Inflammatory macrophage treated with lipopolysaccharide for 4 hours (primary cell): ENCODE measurements at places on chromosomes 16 and 17.

DNA sequence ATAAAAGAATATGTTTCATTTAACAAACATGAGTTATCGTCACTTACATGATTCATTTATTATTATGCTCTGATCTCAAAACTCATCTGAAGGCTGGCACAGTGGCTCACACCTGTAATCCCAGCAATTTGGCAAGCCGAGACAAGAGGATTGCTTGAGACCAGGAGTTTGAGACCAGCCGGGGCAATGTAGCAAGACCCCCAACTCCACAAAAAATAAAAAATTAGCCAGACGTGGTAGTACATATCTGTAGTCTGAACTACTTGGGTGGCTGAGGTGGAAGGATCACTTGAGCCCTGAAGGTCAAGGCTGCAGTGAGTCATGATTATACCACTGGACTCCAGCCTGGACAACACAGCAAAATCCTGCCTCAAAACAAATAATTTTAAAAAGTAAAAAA lies 16.0 kb downstream of the APPBP2 start:
- DNase-seq, result no peak

GRCh38 chr17:21313320-21313719 lies 28.8 kb downstream of the MAP2K3 start:
- no peak for DNase-seq

- DNase-seq, result no peak
These were observed 10.9 kb downstream of the ADGRG1 start for GRCh38 chr16:57639172-57639887.

- no peak for DNase-seq
These were observed 48.8 kb downstream of the STH start for GRCh38 chr17:46047856-46048255.

- DNase-seq, result no peak
These were observed 39.9 kb upstream of the CCDC182 start for GRCh38 chr17:57785022-57785421.

DNA sequence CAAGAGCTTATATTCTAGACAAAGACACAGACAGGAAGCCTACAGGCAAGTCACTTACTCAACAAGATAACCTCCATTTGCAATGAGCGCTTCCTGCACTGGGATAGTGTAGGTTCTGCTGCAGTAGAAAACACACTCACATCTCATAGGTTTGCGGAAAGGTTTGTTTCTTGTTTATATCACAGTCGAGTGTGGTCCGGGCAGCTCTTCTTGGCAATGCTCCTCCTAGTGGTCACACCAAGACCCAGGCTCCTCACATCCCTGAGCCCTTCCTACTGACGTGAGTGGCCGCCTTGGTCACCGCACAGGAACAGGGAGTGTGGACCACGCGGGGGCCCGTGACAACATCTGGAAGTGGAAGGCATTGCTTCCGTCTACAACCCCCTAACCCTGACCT lies 48.0 kb upstream of the RBFOX3 start:
- DNase-seq, result peak; percentile 6

DNA sequence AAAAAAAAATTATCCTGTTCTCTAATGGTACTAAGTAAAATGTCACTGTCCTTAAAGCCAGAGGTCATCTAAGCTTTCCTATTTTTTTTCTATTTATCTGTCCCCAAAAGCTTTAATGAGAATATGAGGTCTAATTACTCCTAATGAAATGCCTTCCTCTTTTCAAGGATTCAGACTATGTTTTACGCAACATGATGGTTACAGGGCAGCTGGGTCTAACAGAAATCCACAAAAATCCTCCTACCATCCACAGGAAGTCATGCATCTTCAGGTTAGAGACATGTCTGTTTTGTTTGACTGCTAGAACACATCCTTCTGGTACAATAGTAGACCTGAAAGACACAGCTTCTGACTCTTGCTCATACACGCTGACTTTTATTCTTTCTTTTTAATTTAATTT lies 29.7 kb upstream of the NSRP1 start:
- no peak for DNase-seq

GRCh38 chr17:66855204-66855603 lies 20.3 kb downstream of the CACNG5 start:
- no peak for DNase-seq

DNA sequence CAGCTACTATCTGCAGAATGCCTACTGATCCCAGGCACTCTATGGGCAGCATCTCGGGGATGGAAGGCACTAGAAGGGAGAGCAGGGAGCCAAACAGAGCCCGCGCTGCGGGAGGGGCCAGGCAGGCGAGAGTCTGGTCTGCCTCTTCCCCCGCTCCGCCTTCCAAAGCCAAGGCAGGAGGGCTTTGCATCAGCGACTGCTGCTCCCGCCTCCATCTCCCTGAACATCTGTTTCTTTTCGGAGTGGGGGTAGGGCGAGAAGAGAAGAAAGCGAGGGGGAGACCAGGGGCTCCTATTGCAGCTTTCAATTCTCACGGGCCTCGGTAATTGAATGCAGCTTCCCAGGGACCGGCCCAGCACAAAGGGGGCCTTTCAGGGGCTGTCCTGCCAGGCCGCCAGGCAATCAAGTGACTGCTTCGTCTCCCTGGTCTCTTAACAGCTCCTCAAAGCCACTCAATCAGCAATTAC lies 31.4 kb upstream of the CDC42EP4 start:
- no peak for DNase-seq

DNA sequence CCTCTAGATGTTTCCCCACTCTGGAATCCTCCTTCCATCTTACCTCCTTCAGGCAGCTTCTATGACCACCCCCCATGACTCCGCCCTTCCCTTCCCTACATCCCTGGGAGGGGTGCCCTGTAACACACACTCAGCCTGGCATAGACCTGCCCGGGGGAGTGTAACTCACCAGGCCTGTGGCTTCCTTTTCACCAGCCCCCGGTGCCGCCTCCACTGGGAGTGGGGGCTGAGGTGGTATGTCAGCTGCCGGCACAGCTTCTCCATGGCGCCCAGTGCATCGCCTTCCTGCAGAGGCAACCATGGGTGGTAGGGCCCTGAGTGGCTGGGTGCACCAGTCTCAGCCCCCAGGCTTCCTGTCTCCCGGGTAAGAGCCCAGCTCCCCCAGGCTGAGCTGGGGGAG lies 32.3 kb downstream of the TRPV2 start:
- DNase-seq, result no peak

GRCh38 chr16:57098188-57098841 lies 5.9 kb downstream of the CPNE2 start:
- no peak for DNase-seq

- no peak for DNase-seq
These were observed 67.1 kb upstream of the SMURF2 start for GRCh38 chr17:64729201-64729600.

DNA sequence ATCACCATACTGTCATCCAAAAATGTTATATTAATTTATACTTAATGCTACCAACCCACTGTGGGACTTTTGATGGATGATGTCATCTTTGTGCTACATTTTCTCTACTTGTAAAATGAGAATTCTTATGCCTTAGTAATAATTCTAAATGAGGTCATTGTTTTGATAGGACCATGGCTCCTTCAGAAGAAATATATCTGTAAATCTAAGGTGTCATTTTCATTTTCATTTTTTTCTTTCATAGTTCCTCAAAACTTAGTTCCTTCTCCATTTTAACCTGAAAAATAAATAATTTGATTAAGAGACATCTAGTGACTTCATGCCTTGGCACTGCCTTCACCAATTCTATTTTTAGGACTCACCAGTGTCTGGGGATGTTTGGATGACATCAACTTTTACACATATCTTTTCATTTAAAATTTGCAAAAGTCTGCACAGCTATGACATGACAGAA lies 48.7 kb downstream of the GPRC5B start:
- DNase-seq, result peak; percentile 40

- DNase-seq, result no peak
These were observed 53.6 kb downstream of the CDH11 start for GRCh38 chr16:65068151-65068740.

GRCh38 chr17:44209786-44210341 lies 9.6 kb downstream of the UBTF start:
- DNase-seq, result peak; percentile 35

DNA sequence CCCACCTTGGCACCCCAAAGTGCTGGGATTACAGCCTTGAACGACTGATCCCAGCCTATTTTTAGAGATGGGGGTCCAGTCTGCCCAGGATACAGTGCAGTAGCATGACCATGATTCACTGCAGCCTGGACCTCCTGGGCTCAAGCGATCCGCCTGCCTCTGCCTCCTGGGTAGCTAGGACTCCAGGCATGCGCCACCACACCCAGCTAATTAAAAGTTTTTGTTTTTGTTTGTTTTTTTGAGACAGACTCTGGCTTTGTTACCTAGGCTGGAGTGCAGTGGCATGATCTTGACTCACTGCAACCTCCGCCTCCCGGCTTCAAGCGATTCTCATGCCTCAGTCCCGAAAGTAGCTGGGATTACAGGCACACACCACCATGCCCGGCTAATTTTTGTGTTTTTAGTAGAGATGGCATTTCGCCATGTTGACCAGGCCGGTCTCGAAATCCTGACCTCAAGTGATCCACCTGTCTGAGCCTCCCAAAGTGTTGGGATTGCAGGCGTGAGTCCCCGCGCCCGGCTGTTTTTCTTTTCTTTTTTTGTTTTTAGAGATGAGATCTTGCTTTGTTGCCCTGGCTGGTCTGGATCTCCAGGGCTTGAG lies 2.3 kb upstream of the PAFAH1B1 start:
- no peak for DNase-seq

- DNase-seq, result no peak
These were observed 1849.3 kb downstream of the TP53TG3F start for GRCh38 chr16:35308674-35309073.

DNA sequence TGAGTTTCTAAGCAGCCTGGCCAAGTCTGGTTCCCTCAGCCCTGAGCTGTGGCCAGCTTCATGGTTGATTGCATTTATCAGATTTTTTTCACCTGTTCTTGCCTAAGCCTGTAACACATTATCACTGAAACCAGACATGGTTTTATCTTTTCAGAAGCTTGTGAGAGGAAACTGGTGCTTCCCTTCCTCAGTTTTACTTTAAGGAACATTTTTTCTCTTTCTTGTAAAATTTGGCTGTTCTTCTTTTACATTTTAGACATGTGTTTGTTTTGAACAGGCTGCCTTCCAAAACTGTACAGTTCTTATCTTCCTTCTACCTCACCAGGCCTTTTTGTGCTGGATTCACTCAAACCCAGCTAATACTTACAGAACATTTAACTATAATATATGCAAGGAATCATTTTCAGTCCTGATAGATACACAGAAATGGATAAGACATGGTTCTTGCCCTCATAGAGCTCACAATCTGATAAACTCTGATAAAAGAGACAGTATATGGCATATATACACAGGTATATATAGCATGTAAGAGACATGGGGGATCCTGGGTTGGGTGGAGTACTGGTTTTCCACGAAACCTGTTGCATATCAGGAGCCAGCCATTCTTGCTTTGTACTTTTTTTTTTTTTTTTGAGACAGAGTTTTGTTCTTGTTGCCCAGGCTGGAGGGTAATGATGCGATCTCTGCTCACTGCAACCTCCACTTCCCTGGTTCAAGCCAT lies 44.5 kb downstream of the ZNRF1 start:
- no peak for DNase-seq

DNA sequence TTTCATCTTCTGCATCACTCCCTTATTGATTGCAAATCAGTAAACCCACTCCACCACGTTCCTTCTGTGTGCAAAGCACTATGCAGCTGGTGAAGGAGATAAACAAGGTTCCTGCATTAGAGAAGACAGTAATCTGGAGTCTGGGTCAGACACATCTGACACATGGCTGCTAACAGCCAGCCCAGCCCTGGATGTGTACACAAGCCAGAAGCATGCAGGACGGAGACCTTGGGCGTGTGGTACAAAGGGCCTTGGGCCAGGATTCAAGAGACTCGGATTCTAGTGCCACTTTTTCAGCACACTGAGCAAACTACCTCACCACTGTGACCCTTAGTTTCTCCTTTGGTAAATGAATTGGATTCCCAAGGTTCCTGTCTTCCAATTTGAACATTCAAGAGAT lies 86.6 kb upstream of the DNAH9 start:
- DNase-seq, result no peak

DNA sequence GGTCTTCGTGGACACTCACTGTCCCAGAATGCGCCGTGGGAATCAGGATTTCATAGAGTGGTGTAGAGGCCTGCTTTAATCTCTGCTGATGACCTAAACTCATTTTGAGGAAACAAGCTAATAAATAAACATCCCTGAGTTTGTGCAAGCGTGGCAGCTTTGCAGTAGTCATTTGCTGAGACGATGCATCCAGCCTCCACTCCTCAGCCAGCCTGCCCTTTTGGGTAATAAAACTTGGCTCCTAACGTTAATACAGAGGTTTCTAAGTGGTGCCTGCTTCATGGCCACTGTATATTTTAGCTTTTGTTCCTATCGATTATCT lies 1.3 kb downstream of the DGKE start:
- DNase-seq, result peak; percentile 50

DNA sequence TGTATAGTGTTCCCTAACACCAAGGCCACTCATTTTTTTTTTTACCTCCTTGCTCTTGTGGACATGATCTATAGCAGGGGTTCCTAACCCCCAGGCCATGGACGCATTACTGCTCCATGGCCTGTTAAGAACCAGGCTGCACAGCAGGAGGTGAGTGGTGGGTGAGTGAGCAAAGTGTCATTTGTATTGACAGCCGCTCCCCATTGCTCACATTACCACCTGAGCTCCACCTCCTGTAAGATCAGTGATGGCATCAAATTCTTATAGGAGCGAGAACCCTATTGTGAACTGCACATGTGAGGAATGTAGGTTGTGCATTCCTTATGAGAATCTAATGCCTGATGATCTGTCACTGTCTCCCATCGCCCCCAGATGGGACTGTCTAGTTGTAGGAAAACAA lies 342.0 kb downstream of the SOX9 start:
- no peak for DNase-seq

GRCh38 chr16:53515811-53516210 lies 12.8 kb upstream of the AKTIP start:
- DNase-seq, result no peak

DNA sequence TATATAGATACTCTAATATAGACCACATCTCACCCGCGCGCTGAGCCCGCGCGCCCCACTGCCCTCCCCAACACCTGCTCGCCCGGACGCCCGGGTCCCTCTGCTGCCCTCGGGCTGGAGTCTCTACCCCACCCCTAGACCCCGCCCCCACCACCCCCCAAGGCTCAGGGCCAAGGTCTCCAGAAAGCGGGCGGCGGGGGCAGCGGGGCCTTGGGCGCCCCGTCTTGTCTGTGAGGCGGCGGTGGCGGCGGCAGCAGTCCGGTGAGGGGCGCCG lies 2.6 kb downstream of the HES7 start:
- DNase-seq, result no peak

DNA sequence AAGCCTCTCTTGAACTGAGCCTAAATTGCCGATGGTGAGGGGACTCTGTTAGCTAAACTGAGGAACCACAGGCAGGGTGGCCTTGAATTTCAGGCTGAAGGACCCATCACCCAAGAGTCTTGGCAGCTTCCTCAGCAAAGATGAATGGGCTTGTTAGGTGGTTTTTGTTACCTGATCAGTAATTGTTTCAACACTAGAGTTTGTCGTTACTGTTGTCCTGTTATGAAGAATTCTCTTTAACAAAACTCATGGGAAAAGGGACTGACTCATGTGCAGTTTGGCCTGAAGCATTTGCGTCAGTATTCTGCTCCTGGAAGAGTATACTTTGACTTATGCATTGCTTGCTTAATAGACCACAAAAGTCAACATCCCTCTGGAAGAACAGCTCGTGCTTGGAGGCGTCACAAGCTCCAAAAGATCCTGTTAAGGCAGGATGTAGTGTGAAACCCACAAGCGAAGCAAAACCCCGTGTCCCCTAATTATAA lies 206.0 kb downstream of the IRX3 start:
- no peak for DNase-seq
